Activated naive CD8-positive, alpha-beta T cell treated with anti-CD3 and anti-CD28 coated beads for 36 hours (primary cell): ENCODE measurements at places on chromosomes 5 and 9. TPM values are rescaled to one million over a fixed set of nuclear protein-coding genes. Genes with fewer than 3 reads are reported as not detected.

The ARL14EPL gene
- total RNA-seq = not detected

GRCh38 chr5:126403876-126404275 is 19.3 kb upstream of the GRAMD2B start:
- DNase-seq = no peak

The ANXA6 gene
- 407 TPM for total RNA-seq

- no peak for DNase-seq
Observed at GRCh38 chr9:78187763-78188484, 48.0 kb upstream of the CEP78 start.

DNA sequence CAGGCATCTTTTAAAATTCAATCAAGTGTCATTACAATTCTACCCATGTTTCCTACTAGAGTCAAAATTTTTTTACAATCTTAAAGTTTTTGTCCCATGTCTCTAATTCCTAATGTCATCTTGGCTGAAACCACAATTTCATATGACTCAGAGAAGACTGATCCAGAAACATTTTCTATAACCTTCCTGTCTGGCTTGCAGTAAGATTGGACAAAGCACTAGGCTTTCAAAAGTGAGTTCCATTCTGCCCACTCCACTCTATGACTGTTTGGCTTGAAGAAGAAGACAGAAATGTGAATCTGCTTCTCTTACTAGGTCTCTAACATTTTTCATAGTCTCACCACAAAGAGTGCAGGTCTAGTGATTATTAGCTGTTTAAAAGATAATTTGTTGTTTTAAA is 88.8 kb downstream of the NR3C1 start:
- no peak for DNase-seq

The SPINK4 gene
- total RNA-seq = not detected

The PRUNE2 gene
- total RNA-seq = not detected
